Activated naive CD4-positive, alpha-beta T cell (primary cell): ENCODE measurements at places on chromosomes 1 and 21.

- no peak for DNase-seq
Measured at GRCh38 chr1:226051365-226051764, 11.2 kb upstream of the H3-3A start.

DNA sequence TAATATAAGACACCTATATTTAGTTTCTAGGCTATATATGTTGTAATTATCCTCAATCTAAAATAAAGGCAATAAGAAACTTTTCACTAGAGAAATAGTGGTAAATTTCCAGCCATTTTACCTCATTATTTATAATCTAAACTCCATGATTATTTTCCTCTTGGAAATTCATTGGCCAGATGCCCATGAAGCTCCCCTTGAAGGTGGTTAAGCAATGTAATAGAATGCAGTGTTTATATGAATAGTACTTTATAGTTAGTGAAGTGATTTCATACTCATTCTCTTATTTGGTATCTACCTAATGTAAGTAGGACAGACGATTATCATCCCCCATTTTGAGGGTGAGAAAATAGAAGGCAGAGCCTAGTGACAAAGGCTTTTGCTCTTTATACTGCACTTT is 26.5 kb downstream of the NFYC start:
- DNase-seq: no peak

DNA sequence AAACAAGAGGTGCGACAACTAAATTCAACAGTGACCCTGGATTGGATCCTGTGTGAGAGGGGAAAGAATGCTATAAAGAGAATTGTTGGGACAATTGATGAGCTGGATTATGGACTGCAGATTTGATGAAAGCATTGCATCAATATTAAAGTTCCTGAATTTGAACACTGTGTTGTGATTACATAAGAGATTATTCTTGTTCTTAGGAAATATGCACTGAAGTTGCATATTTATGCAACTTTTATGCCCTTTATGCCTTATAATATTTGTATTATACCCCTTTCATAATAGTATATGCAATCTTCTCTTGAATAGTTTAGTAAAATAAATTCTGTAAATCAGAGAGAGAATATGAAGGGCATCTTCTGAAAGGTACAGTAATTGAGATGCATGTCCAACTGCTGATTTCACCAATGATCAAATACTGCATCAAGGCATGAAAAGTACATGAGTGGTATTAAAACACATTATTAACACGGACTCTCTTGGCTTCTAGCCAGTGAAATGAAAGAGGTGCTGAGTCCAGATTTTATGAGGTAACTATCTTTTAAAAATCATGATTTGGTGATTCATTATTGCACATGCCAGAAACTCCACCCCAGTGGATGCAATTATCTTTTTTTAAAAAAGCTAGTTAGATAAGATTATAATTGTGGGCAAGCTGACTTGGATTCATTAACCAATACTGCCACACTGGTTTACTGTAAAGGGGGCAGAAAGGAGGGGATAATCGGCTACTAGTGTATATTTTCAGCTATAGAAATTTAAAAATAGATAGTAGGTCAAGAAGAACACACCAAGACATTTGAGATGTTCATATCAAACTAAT is 19.9 kb upstream of the LPAR3 start:
- no peak for DNase-seq

GRCh38 chr1:3236955-3237354 is 168.0 kb downstream of the PRDM16 start:
- no peak for DNase-seq

GRCh38 chr1:107525145-107525544 is 384.3 kb downstream of the NTNG1 start:
- no peak for DNase-seq

- no peak for DNase-seq
Measured at GRCh38 chr21:45594721-45595489, 48.6 kb upstream of the PCBP3 start.

GRCh38 chr1:228984646-228985631 is 249.7 kb downstream of the RHOU start:
- DNase-seq: no peak

DNA sequence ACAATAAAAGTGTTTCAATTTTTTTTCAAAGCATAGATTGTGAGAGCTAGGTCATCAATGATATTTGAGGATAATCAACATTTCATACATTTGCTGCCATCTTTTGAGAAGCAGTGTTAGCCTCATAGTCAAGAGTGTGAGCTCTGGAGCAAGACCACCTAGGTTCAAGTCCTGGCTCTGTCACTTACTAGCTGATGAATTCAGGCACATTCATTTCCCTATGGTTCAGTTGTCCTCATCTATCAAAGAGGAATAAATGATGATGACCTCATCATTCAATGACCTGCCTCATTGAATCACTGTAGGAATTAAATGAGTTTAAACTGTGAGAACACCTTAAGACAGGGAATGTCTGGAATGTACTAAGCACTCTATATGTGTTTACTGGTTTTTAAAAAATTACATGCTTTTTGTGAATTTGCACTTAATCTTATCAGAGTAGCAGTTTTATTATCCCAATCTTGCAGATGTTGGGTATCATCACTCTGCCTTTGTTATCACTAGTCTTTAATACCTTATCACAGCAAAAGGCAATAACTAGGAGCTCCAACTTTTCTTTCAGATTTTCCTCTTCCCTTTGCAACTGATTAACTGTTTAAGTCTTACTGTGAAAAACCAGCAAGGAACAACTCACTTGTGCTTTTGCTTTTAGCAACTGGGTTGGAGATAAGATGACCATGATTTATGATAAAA is 47.4 kb downstream of the SLC30A10 start:
- no peak for DNase-seq

DNA sequence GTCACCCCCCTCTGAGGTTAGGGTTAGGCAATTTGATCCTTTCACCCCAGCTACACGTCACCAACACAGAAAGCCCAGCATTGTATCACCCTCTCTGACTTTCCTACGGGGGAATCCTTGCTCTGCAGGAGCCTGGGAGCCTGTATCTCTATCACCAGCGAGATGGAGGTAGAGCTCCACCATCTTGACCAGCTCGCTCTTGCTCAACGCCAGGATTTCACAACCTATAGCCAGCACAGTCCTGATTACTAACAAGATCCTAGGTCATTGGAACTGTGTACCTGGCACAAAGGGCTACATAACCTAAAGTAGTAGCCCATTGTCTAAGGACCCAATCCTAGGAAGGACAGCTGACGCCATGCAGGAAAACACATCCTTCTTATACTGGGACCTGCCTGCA is 66.1 kb downstream of the DMRTA2 start:
- no peak for DNase-seq

GRCh38 chr1:2604844-2605508 is 18.4 kb downstream of the PRXL2B start:
- no peak for DNase-seq

DNA sequence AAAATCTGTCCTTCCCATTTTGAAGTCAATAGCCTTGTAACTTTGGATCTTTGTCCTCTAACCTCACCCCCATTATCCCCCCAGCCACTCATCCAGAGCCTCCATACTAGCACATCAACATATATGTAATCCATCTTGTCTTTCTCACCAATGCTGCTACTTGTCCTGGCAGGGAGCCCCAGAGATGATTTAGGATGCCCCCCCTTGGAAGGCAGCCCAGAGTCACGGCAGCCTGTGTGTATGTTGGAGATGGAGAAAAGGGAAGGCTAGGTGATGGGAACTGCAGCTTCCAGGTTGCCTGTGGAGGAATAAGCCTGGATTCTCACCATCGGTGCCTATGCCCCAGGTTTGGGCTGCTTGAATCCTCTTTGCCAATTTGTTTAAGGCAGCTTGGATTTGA is 51.7 kb upstream of the SCMH1 start:
- no peak for DNase-seq

DNA sequence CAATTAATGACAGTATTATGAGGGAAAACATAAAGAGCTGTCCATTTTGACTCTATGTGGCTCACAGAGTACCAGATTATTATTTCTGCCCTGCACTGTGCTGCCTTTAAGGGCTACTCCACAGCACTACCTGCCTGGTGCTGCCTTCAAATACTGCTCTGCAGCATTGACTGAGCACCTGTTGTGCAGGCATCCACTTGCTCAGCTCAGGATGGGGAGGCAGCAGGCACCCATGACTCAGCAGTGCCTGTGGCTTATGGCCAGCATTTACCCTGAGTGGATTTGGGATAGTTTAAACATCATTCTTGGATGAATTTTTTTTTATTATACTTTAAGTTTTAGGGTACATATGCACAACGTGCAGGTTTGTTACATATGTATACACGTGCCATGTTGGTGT is 953 bp upstream of the KPRP start:
- no peak for DNase-seq

GRCh38 chr1:109306832-109307273 is at the start of gene MYBPHL:
MYBPHL (minus strand) TSS chr1:109307011; CDS start chr1:109306991, 20 bp downstream.
- DNase-seq: no peak

- no peak for DNase-seq
Measured at GRCh38 chr1:93617670-93618499, 63.8 kb downstream of the BCAR3 start.

DNA sequence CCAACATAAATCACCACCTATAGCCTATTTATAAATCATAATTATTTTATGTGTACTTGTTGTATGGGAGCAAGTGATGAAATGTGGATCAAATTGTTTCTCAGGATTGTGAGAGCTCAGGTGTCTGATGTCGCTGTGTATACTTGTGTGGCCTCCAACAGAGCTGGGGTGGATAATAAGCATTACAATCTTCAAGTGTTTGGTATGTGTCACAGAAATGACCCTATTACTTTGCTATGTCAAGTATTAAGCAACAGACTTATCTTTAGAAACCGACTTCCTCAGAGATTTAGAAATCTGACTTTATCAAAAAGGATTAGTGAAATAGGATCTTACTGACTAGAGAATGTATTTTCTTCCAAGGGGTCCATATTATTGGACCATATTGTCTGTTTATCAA is 280.9 kb downstream of the TPR start:
- no peak for DNase-seq

GRCh38 chr1:35717911-35718476 is 690 bp downstream of the C1orf216 start:
- DNase-seq: no peak

DNA sequence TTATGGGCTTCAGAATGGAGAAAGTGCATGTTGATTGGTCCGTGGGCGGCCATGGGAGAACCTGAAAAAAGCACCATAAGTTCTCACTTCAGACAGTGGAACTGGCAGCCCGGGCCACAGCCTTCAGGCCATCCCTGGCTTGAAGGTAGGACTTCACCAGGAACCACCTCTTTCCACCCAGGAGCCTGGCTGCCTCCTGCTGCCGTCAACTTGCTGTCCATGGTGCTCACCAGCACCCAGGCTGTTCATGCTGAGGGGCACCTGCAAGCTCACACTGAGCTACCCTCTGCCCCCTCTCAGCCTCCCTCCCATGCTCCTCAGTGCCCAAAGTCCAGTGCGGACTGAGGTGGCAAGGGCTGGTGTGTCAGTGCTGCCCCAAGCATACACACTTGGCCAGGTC is 12.9 kb upstream of the FNBP1L start:
- no peak for DNase-seq

DNA sequence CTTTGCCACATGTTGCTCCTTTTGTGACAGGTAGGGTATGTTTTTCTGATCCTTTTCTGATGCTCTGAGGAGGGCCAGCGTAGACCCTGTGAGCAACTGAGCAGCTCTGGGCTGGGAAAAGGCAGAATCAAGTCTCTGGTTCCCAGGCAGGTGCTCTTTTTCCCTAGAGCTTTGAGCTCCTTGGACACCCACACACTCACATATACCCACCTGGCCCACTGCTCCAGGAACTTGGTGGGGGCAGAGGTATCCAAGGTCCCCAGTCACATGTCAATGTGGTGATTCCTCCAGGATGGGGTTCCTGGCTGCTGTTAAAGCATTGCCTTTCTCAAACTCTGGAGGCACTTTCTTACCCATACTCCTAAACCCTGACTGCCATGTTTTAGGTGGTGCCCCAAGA is 5.4 kb downstream of the CD2 start:
- DNase-seq: no peak

DNA sequence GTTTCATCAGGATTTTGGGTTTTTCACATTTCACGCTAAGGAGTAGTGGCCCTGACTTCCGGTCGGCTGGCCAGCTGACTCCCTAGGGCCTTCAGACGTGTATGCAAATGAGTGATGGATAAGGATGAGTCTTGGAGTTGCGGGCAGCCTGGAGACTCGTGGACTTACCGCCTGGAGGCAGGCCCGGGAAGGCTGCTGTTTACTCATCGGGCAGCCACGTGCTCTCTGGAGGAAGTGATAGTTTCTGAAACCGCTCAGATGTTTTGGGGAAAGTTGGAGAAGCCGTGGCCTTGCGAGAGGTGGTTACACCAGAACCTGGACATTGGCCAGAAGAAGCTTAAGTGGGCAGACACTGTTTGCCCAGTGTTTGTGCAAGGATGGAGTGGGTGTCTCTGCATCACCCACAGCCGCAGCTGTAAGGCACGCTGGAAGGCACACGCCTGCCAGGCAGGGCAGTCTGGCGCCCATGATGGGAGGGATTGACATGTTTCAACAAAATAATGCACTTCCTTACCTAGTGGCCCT is 23.1 kb upstream of the TNFRSF1B start:
- no peak for DNase-seq

- no peak for DNase-seq
Measured at GRCh38 chr1:199129247-199129646, 490.4 kb downstream of the PTPRC start.

DNA sequence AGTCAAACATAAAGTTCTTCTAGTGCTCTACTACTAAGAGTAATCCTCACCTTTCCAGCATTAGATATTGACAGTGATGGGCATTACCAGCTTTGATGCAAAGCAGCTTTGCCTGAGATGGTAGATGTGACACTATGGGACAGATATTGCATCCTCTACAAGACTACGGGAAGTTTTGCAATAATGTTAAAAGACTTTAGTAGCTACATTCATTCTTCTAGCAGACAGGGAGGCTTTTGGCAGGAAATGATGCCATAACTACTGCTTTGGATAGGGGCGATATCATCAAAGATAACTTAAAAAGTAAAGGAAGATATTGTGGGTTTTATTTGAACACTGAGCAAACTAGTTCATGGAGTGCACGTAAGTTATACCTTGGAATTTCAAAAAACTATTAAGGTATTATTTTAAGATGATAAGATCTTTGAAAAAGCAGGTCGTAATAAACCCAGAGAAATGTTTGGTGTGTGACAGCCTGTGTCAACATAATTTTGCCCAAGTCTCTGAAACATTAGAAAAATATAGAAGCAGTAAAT is 368.3 kb upstream of the TMPRSS15 start:
- DNase-seq: no peak

DNA sequence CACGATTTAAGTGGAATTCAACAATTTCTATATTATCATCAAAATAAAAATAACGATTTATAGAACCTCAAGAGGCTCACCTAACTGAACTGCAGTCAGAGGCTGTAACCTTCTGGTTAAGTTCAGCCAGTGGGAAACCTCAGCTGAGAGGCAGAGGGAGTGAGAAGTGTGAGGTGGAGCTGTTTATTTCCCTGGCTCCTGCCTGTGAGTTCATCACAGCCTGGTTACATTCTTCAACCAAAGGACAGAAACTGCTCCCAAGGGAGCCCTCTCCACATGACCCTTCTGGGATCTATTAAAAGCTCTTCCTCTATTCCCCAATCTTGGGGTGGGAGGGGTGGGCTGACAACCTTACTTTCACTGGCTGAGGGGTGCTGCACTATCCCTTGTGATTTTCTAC is 22.2 kb downstream of the DYNLT5 start:
- no peak for DNase-seq

DNA sequence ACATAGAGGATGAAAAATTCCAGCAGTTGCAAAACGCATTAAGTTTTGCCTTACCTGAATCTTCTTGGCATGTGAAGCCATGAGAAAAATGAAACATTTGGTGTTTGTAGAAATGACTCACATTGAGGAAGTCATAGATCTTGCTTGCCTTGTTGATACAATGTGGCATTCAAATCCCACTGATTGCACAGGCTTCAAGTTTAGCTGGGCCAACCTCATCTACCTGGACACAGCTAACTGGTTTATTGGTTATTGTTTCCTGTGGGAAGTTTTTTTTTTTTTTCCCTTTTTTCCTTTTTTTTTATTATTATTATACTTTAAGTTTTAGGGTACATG is 168.9 kb upstream of the C21orf91 start:
- DNase-seq: no peak
